ENCODE measurements at places on chromosomes 7 and 10.

- no peaks in the 10 kb centered on the region for H3K4me1 ChIP-seq
- peaks cover 9% of the 10 kb centered on the region for H3K36me3 ChIP-seq
- no peaks in the 10 kb centered on the region for H3K27me3 ChIP-seq
- peak; percentile 76 for DNase-seq
Observed at GRCh38 chr7:80764132-80764531, 125.7 kb downstream of the CD36 start.

GRCh38 chr7:44470135-44470479, 20.4 kb downstream of the NUDCD3 start:
- peaks cover 12% of the 10 kb centered on the region for H3K36me3 ChIP-seq
- no peak overlapping the region for H3K27ac ChIP-seq
- peak; percentile 66 for DNase-seq
- H3K4me1 ChIP-seq = peaks cover 34% of the 10 kb centered on the region

DNA sequence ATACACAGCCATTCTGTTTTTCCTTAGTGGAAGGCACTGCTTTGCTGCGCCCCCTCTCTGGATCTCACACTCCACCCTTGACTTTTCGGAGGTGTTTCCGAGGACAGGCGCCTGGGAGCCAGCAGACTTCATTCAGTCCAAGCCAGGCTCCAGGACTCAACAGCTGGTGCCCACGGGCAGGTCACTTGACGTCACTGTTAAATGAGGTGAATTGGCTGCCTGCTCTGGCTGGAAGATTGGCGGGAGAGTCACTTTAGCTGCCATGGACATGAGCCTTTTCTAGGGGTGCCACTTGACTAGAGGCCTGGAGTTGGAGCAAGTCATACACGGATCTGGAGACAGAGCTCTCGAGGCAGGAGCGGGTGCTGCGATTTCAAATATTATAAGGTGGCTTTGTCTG, 3.2 kb downstream of the HTRA1 start:
- no peak overlapping the region for H3K27ac ChIP-seq
- no peak overlapping the region for H3K4me3 ChIP-seq
- no peak for DNase-seq
- H3K36me3 ChIP-seq = no peaks in the 10 kb centered on the region
- peaks cover 5% of the 10 kb centered on the region for H3K27me3 ChIP-seq

DNA sequence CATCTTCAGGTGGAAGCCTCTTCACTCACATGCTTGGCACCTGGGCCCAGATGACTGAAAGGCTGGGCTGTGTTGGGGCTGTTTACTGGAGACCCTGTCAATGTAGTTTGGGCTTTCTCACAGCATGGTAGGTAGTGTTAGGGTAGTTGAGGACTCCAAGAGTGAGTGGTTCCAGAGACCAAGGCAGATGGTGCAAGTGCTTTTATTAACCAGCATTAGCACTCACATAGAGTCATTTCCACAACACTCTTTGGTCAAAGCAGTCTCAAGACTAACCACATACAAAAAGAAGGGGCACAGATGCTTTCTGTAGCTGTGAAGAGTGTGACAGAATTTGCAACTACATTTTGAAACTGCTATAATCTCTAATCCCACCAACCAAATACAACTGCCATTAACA, 135.0 kb downstream of the RTKN2 start:
- no peak overlapping the region for H3K27ac ChIP-seq
- no peaks in the 10 kb centered on the region for H3K36me3 ChIP-seq
- H3K27me3 ChIP-seq = no peaks in the 10 kb centered on the region
- peaks cover 8% of the 10 kb centered on the region for H3K4me1 ChIP-seq
- no peak for DNase-seq
- no peak overlapping the region for H3K4me3 ChIP-seq

DNA sequence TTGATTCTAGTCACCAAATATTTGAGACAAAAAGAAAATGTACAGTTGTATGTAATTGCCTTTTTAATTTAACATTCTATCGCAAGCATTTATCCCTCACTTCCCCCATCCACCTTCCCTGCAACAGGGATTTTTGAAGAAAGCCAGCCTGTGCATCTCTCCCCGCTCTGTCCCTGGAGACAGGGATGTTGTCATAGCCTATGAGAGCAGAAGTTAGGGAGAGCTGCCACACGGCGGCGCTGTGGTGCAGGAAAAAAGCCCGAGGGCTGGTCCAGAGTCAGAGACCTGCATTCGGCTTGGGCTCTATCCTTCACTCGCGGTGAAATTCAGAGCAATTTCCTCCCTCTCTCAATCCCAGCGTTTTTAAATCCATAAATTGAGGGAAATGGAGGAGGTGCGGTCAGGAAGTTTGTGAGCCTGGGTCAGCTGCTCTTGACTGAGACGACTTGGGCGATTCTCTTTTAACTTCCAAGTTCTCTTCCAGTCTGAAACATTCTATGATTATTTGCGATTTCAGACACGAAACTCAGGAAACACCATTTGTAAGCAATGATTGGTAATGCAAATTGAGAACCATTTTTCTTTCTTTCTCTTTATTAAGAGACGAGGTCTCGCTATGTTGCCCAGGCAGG, 17.5 kb downstream of the HKDC1 start:
- no peak overlapping the region for H3K4me3 ChIP-seq
- no peak overlapping the region for H3K27ac ChIP-seq
- no peaks in the 10 kb centered on the region for H3K36me3 ChIP-seq
- no peaks in the 10 kb centered on the region for H3K27me3 ChIP-seq

GRCh38 chr7:96686305-96686704, 23.3 kb downstream of the SEM1 start:
- no peak overlapping the region for H3K27ac ChIP-seq
- no peaks in the 10 kb centered on the region for H3K4me1 ChIP-seq
- DNase-seq = peak; percentile 33
- H3K27me3 ChIP-seq = no peaks in the 10 kb centered on the region

- H3K27me3 ChIP-seq = no peaks in the 10 kb centered on the region
- no peak overlapping the region for H3K4me3 ChIP-seq
- no peak overlapping the region for H3K27ac ChIP-seq
Observed at GRCh38 chr10:3363311-3364045, 190.9 kb upstream of the PITRM1 start.
